ENCODE measurements at places on chromosomes 7 and 10.

DNA sequence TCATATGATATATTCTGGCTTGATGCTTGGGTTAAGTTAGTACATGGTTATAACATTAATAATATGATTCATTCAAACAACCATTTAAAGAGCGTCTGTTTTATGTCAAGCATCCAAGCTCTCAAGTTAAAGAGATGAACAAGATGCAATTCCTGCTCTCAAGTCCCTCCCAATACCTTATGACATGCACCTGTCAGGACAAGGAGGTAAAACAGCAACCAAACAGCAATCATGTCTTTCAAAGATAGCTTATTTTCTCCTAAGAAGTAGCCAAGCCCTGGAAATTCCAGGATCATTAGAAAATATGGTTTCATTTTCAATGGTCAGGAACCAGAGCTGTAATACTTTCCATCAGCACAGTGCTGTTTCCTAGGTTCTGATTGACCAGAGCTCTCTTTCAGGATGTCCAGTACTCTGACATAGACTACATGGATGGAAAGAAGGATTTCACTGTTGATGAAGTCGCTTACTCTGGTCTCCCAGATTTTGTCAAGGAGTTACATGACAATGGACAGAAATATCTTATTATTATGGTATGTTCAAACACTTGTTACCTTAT, 29.0 kb downstream of the MGAM2 start:
- DNase-seq: no peak

GRCh38 chr10:760622-761021, 71.2 kb upstream of the DIP2C start:
- no peak for DNase-seq

DNA sequence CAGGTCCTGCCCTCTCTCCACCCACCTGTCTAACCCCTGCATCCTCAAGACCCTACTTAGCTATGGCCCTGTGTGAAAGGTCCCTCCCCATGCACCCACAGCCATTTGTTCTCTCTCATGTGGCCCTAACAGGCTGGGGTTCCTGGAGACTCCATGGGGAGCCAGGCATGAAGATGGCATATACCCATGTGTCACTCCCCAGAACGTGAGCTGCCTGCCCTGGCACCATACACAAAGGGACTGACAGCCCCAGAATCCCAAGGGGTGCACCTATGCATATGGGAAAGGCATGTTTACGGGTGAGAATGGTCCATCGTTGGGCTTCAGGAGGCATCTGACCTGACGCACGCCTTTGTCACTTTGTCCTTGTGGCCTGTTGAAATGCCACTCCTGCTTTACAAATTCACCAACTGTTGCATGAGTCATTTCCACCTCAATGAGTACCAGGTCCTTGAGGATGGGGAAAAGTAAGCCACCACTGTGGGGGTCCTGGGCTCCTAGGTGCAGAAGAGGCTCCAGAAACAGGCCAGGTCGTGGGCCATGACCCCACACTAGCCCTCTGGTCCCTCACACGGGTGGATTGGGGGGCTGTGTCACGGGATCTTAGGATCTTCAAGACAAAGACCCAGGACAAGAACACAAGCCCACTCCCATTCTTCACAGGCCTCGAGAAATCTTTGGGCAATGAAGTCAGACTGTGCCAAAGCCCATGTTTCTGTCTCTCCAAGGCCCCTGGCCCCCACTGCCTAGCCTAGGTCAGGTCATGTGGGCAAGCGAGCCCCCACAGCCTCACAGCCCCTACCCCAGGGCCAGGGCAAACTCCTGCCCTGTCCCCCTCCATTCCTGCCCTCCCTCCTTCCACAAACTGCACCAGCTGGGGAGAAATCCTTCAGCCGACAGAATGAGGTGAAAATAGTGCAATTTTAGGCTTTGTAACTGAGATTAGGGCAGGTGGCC, 8.6 kb downstream of the GPRIN2 start:
- no peak for DNase-seq

DNA sequence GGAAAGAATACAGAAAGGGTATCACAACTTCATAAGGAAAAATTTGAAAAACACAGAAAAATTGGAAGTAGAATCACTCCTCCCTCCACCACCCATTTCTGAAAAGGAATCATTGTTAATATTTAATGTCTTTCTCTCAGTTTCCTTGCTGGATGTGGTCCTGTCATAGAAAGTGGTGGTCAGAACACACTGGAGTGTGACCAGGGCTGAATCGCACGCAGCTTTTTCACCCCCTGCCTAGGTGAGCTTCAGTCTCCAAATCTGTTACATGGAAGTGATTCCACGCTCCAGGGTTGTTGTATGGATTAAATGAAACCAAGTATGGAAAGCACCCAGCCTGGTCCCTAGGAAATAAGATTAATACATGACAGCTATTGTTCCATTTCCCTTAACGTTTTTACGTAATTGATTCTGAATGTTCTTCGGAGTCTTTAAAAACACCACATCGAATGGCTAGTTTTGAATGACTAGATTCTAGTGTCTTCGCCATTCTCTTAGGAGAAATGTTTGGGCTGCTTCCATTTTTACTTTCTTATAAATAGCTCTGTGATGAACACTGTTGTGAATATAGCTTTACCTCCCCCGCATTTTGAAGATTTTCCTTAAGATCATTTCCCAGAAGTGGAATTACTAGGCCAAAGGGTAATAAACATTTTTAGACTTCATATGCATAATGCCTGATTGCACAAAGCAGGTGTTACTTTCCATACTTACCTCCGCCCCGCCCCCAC, 10.9 kb upstream of the DUSP5 start:
- no peak for DNase-seq

- DNase-seq: no peak
Measured at GRCh38 chr7:55365205-55365674, at the start of gene LANCL2. LANCL2 (plus strand) TSS chr7:55365337; CDS start chr7:55366026, 689 bp downstream.

DNA sequence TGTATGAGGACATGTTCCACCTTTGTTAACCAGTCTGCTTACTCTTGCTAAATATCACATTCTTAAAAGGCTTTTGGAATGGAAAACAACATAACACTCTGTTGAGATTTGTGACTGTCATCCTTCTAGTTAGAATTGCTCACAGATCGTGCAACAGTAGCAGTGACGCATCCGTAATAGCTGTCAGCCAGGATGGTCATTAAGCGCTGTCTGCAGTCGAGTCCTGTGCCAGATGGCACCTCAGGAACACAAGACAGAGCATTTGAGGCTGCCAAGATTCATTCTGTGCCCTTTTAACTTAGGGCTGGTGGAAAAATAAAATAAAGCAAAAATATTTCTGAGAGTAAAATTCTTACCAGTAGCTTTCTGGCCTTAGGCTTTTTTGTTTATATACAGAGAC, 348.6 kb downstream of the ANKRD7 start:
- DNase-seq: peak; percentile 16

- no peak for DNase-seq
Measured at GRCh38 chr10:71547312-71547711, 150.6 kb downstream of the CDH23 start.

DNA sequence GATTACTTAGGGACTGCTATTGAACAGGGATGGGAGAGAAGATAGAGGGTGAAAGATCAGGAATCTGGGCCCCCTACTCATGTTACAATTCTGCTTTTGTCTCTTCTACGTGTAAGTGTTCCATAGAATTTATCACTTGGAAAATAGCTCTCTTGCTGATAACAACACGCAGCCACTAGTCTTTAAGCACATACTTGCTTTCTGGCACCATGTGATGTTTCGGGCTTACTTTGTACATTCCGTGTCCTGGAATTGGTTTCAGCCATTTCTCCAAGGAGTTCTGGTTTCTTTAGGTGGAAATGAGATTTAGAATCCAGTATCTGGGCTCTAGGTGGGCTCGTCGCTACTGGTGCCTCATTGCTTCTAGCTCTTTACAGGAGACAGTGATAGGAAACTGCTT, 59.7 kb downstream of the TFAM start:
- DNase-seq: no peak

DNA sequence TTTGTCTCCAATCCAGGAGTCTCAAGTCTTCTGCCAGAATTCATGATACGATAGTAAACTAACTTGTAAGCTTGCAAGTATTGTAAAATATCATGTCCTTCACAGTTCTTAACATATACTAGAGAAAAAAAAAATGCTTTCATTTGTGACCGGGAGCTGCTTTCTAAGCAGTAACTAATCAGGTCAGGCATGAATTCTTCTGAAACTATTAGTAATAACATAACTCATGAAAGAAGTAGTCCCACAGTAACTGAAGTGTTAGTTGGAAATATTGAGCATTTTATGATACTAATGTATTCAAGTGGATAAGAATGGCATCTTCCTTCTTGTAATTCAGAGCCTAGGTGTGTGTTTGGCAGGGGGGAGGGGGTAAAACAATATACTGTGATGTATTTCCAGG, 665.6 kb downstream of the DNAJB9 start:
- DNase-seq: no peak

DNA sequence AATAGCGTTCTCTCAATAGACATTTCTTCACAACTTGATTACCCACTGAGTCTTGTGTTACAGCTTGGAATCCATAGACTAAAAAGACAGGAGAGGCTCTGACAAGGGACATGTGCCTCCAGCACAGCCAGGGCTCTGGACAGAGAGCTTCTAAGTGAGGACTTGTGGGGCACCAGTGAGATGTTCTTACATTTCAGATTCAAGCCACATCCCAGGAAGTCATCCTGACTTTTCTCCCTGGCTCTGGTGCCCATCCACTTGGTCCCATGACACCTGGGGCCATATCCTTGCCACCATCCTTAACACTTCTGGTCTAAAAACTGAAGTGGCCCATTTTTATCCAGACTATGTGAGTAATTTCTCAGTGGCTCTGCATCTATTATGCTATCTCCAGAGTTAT, 440.1 kb downstream of the TCERG1L start:
- DNase-seq: no peak

DNA sequence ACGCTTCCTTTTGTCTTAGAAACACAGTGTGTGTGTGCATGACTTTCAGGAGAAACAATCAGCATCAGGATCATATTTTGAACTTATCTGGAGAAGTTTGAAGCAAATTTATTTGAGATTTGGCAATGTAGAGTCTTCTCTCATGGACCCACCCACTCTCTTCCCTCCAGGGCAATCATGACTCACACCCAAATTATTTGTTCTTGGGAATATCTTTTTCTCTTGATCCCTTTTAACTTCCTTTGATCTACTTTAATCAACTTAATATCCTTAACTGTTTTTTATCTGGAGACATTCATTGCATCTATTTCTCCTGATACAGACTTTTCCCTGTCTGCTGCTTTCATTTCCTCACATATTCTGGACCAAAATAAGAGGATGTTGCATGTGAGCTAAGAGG, 1174.3 kb downstream of the GATA3 start:
- DNase-seq: peak; percentile 17

DNA sequence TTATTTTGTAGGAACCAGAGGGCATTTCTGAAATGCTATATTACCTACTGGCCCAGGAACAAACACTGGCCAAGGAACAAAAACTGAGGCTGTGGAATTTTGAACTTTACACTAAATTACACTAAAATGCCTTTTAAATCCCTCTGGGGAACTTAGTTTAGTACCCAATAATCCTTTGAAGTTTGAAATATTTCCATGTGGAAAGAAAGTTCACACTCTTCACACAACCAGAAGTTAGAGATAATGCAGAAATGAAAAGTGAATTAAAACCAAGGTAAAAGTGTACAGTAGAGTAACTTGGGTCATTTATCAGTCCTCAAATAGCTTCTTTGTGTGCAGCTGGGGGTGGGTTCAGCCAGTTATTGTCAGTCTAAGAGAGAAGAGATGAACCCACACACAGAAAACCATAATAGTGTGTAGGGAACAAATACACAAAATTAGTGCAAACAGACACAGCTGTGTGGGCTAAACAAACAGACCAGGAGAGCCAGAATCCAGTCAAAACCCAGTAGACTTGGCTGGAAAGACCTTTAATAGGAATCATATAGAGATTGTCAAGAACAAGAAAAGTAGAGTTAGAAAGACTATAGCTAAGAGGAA, 46.5 kb upstream of the DGKI start:
- no peak for DNase-seq

DNA sequence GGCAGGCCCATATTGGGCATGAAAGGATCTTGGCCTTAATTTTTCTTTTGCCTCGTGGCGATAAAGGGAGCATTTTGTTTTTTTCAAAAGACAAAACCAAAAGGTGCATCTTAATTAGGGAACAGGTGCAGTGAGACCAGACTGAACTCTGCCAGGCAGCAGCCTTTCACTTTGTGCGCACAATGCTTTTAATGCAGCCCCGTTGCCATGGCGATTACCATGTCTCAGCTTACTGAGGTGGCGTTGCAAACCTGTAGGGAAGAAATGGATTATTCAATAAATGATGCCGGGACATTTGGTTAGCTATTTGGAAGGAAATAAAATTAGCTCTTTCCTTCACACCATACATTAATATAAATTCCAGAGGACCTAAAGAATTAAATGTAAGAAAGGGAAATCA, 61.9 kb downstream of the MYL10 start:
- no peak for DNase-seq

- DNase-seq: no peak
Measured at GRCh38 chr10:132532179-132532578, 5.4 kb upstream of the INPP5A start.

- DNase-seq: peak; percentile 54
Measured at GRCh38 chr10:121928528-121928884, 675 bp upstream of the ATE1 start.

DNA sequence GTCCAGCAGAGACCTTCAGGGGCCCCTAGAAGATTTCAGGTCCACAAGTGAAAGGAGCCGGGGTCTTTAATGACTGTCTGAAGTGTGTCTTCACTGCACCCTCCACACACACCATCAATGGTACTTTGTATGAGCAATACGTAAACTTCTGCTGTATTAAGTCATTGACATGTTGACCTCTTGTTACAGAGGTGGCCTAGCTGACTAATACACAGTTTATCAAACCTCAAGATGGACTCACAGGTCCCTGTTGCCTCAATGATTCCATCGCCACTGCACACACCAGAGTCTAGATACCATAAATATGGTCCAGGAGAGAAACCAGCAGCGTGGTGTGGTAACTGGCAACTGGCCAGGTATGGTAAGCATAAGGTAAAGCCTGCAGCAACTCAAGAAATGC, 19.5 kb downstream of the KCNMA1 start:
- no peak for DNase-seq

DNA sequence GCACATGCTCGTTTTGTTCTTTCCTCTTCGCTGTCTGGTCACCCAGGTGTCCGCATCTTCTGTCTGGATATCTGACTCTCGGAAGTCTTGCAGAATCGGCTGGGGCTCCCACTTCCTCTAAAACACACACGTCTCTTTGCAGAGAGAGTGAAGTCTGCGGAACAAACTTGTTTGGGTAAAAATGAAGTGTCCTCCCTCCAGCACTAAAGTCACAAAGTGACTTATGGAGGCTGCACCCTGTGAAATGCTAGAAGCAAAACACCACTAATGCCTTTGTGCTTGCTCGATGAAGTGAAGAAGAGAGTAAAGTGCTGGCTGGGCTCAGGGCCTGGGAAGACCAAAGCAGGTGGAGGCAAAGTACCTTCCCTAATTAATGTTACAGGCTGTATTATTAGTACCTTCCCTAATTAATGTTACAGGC, 71.4 kb downstream of the FGFR2 start:
- DNase-seq: peak; percentile 53

Measured in astrocyte of the hippocampus (primary cell).